Activated T-helper 1 cell treated with Interleukin-2 at 50 U/mL for 16 hours (primary cell): ENCODE measurements at places on chromosomes 5 and 9.

DNA sequence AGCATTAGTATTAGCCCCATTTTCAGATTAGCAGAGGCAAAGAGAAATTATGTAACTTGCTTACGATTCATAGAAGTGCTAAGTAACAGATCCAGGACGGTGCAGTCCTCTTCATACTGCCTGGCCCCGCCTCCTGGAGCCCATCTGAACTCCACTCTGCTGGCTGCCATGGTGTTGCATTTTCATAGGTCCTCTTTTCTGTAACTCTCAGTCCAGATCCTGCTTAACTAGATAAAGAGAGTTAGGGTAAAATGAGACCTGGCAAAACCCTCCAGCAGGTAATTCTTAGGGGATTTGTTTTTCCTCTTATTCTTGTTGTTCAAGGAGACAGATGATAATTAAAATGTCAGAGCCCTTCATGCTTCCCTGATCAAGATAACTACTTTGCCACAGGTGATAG lies 135.1 kb upstream of the EFNA5 start:
- DNase-seq: no peak

- no peak for DNase-seq
Observed at GRCh38 chr9:125233678-125234077, 7.5 kb downstream of the HSPA5 start.

DNA sequence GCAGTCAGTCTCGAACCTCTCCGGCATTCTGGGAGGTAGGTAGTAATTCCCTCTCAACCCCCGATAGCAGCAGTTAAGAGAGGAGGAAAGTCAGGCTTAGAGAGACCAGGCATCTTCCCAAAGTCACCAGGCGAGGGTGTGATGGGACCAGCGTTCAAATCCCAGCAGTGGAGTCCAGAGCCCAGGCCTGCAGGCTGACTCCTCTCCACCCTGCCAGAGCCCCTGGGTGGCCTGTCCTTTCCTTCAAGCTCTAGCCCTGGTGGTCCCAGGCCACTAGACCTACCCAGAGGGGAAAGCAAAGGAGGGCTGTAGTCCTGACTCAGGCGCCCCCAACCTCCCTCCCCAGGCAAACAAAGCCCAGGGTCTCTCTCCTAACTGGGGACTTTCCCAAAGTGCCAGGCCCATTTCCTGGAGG lies 4.2 kb upstream of the NR5A1 start:
- no peak for DNase-seq

GRCh38 chr9:121732886-121733285 lies 81.5 kb downstream of the DAB2IP start:
- DNase-seq: no peak
